B cell (primary cell): ENCODE measurements at places on chromosomes 7 and 10.

DNA sequence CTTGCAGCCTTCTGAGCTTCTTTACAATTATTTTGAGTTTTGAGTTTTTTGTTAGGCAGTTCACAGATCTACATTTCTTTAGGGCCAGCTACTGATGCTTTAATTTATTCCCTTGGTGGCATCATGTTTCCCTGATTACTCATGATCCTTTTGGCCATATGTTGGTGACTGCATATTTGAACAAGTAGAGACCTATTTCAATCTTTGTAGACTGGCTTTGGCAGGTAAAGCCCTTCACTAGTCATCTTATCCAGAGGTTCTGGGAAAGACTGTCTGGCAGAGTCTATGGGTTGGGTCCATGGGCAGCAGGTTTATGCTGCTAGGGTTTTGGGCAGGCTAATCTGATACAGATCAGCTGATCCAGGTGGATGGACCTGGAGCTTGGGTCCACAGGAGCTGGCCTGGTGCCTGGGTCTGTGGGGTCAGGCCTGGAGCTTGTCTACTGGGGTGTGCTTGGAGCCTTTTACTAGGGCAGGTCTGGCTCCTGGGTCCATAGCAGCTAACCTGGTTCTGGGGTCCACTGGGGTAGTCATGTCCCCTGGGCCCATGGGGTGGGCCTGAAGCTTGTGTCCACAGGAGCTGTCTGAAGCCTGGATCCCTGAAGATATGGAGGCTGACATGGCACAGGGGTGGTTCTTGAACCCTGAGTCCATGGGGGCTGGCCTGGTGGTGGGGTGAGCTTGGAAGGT is 72.7 kb downstream of the GPR85 start:
- H3K4me1 ChIP-seq, result no peaks in the 10 kb centered on the region
- no peaks in the 10 kb centered on the region for H3K27me3 ChIP-seq
- no peaks in the 10 kb centered on the region for H3K36me3 ChIP-seq
- DNase-seq, result no peak
- no peak overlapping the region for H3K4me3 ChIP-seq
- no peak overlapping the region for H3K27ac ChIP-seq

DNA sequence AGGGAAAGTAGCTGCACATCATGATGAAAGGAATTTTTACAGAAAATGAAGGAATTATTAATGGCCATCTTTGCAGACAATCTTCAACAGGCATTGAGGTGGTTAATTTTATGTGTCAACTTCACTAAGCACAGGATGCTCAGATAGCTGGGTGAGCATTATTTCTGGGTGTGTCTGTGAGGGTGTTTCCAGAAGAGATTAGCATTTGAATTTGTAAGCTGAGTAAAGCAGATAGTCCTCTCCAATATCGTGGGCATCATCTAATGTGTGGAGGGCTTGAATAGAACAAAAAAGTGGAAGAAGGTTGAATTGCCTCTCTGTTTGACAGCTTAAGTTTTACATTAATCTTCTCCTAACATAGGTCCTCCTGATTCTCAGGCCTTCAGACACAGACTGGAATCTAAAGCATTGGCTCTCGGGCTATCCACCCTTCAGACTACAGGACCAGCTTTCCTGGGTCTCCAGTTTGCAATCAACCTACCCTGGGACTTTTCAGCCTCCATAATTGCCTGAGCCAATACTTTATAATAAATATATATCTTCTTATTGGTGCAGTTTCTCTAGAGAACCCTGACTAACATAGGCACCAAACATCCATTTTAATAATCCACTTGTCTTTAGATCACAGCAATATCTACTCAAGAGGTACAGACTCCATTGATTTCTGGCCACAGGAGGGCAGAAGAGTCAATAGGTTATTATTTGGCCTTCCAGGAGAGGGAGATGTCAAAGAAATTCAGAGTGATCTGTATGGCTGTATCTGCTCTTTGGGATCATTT is 10.5 kb upstream of the CRPPA start:
- H3K27me3 ChIP-seq, result no peaks in the 10 kb centered on the region
- no peaks in the 10 kb centered on the region for H3K4me1 ChIP-seq
- H3K4me3 ChIP-seq, result no peak overlapping the region
- no peaks in the 10 kb centered on the region for H3K36me3 ChIP-seq
- no peak overlapping the region for H3K27ac ChIP-seq

DNA sequence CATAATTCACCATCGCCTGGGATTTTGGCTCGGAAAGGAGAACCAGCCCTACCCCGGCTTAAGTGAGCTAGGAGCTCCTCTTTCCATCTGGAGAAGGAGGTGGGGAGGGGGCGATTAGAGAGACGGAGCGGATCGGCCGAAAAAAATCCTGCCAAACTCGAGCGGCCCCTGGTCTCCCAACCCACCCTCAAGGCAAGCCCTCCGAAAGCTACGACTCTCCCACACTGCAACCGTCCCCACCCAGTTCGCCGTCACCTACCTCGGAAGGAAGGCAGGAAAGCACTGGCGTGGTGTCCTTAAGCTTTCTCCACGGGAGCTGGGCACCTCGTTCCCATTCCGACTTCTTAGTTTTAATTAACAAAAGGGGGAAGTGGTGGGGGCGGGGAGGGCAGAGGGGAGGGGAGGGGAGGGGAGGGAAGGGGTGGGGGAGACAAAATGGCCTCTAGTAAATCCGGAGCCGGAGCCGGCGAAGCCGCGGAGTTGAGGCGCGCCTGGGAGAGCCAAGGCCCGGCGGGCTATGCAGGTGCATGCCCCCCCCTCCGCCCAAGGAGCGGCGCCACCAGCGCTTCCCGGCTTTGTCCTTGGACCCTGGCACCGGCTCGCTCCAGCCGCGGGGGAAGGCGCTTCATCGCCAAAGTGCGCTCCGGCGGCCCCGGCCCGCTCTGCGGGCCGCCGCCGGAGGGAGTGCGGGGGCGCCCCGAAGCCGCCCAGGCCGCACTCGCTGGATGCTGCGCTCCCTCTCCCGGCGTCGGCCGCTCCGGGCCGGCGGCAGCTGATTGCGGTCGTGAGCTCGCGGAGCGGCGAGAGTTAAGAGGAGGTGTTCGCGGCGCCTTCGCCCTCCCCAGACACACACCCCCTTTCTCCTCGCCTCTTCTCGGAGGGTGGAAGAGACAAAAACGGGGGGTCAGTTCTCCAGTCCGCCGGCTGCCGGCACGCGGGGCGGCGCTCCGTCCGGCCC is at the start of gene LRRC4:
Gene LRRC4, minus strand, starts transcription at position 784 of the 958 bp plus-strand sequence. CDS start 797 bp downstream, outside the sequence.
- peak; percentile 57 for DNase-seq
- no peak within 1 kb of the TSS for H3K27ac ChIP-seq
- H3K27me3 ChIP-seq, result no peaks in the 10 kb centered on the region
- no peaks in the 10 kb centered on the region for H3K36me3 ChIP-seq

- peaks cover 30% of the 10 kb centered on the region for H3K36me3 ChIP-seq
- no peaks in the 10 kb centered on the region for H3K27me3 ChIP-seq
- peak; percentile 37 for DNase-seq
- H3K4me3 ChIP-seq, result no peak overlapping the region
- peak overlapping the region; percentile 62 for H3K27ac ChIP-seq
Observed at GRCh38 chr10:59833810-59834209, 72.5 kb downstream of the CCDC6 start.

DNA sequence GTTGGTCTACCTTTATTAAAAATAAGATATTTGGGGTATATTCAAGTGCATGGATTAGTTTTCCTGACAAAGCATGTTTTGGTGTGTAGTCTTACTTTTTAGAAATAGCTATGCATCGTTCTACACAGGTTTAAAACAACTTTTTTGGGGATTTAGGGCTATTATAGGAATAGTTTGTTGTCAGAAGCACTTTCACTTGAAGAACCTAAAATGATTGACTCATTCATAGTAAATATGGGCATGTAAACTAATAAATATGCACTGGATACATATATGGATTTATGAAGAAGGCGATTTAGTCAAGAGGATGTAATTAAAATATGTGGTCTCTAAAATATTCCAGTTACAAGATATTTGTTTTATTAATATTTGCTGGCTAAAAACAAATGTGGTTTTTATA is 2.0 kb downstream of the ARL4A start:
- no peak for DNase-seq
- H3K27ac ChIP-seq, result no peak overlapping the region
- no peak overlapping the region for H3K4me3 ChIP-seq
- no peaks in the 10 kb centered on the region for H3K27me3 ChIP-seq

DNA sequence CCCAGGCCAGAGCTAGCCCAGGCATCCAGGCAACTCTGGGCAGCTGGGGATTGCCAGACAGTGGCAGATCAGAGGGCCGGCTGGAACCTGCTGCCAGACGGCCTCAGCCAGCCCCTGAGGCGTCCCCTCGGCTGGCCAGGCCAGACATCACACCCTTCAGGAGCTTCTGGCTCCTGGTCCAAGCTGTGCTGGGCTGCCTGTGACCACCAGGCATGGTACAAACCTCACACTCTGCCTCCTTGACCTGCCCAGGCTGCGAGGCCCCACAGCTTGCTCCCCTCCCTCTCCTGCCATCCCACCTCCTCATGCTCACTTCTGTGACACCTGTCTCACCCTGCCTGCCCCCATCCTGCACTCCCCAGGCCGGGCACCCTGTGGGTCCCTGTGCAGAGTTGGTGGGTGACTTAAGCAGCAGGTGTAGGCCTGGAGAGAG is 5.7 kb downstream of the DEPP1 start:
- no peaks in the 10 kb centered on the region for H3K27me3 ChIP-seq
- H3K4me3 ChIP-seq, result no peak overlapping the region
- H3K27ac ChIP-seq, result no peak overlapping the region
- H3K36me3 ChIP-seq, result no peaks in the 10 kb centered on the region
- H3K4me1 ChIP-seq, result peaks cover 40% of the 10 kb centered on the region

DNA sequence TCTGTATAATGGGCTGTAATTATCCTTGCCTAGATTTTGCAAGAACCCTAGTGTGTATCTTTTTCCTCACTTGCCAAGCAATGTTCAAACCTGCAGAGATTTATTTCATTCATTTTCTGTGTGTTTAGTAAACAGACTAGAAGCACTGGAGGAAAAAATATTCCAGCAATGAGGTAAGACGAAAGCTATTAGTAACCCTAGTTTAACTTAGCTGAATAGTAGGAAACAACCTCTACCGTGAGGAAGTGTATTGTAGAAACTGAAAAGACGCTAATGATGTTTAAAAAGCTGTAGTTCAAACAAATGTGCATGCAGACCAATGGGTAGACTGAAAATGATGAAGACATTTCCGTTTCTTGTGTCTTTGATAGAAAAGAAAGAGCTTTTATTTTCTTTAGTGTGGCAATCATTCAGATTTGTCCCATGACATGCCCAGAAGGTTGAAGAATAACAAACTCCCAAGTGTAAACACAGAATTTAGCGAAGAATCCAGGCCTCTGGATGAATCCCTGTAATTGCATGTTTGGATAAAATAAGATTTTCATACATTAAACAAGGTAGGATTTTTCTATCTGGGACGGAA is 20.7 kb downstream of the CAV1 start:
- no peak overlapping the region for H3K4me3 ChIP-seq
- peaks cover 7% of the 10 kb centered on the region for H3K4me1 ChIP-seq
- H3K27ac ChIP-seq, result no peak overlapping the region
- no peak for DNase-seq
- no peaks in the 10 kb centered on the region for H3K27me3 ChIP-seq

- DNase-seq, result no peak
- H3K27me3 ChIP-seq, result no peaks in the 10 kb centered on the region
- no peaks in the 10 kb centered on the region for H3K36me3 ChIP-seq
- H3K4me3 ChIP-seq, result no peak overlapping the region
Observed at GRCh38 chr10:77899080-77899477, 27.5 kb downstream of the DLG5 start.

GRCh38 chr10:99444383-99445045 is 14.1 kb upstream of the GOT1 start:
- H3K27ac ChIP-seq, result no peak overlapping the region
- H3K36me3 ChIP-seq, result no peaks in the 10 kb centered on the region
- H3K4me3 ChIP-seq, result no peak overlapping the region
- H3K27me3 ChIP-seq, result no peaks in the 10 kb centered on the region

- no peak for DNase-seq
- H3K27me3 ChIP-seq, result no peaks in the 10 kb centered on the region
- H3K27ac ChIP-seq, result no peak overlapping the region
Observed at GRCh38 chr7:100064162-100064561, 14.6 kb downstream of the ZSCAN21 start.

DNA sequence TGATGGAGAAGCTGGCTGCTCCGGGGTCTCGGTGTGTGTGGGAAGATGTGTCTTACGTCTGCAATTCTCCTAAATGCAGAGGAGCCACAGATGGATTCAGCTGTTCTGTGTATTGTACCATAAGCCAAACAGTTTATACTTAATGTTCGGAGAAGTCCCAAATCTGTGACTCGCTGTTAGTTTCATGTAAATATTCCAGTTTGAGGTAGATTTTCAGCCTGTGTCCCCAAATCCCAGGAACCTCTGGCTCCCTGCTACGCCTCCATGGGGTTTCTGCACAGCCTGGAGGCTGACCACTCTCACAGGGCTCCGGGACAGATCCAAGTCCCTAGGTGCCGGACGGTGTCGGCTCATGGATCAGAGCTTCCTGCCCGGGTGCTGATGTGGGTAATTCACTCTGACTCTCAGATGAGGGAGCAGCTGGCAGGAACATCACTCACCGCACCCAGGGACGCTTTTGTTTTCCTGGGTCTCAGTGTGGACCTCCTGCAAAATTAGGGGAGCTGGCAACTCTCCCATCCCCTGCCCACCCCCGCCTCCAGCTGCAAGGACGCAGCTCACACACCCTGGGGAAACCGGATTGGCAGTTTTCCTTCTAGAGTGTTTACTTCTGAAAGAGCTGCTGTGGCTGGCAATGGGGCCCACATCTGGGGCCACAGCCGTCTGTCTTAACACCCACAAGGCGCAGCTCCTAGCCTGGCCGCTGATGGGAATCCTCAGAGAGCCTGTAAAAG is 421.1 kb upstream of the FOXK1 start:
- no peaks in the 10 kb centered on the region for H3K36me3 ChIP-seq
- H3K27ac ChIP-seq, result no peak overlapping the region
- H3K4me1 ChIP-seq, result no peaks in the 10 kb centered on the region
- no peak overlapping the region for H3K4me3 ChIP-seq
- no peaks in the 10 kb centered on the region for H3K27me3 ChIP-seq

GRCh38 chr10:99676426-99676825 is 17.1 kb downstream of the ENTPD7 start:
- H3K27me3 ChIP-seq, result no peaks in the 10 kb centered on the region
- no peak overlapping the region for H3K4me3 ChIP-seq
- no peak overlapping the region for H3K27ac ChIP-seq
- no peak for DNase-seq
- H3K4me1 ChIP-seq, result peaks cover 4% of the 10 kb centered on the region

DNA sequence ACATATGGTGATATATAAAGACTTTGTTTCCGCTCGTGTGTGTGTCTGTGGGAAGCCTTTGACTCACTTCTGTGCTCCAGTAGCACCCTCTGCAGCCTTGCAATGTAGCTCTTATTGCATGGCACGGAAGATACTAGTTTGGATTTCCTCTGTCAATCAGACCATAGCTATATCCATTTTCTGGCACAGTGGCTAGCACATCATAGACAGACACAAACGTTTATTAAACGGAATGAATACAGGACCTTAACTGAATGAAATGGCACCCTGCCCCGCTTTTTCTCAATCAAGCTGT is 124.0 kb upstream of the PTPN20 start:
- peaks cover 4% of the 10 kb centered on the region for H3K4me1 ChIP-seq
- H3K27ac ChIP-seq, result no peak overlapping the region
- no peaks in the 10 kb centered on the region for H3K36me3 ChIP-seq
- DNase-seq, result peak; percentile 32
- no peak overlapping the region for H3K4me3 ChIP-seq
- H3K27me3 ChIP-seq, result no peaks in the 10 kb centered on the region

- peak overlapping the region; percentile 75 for H3K4me3 ChIP-seq
- no peaks in the 10 kb centered on the region for H3K36me3 ChIP-seq
- H3K27me3 ChIP-seq, result no peaks in the 10 kb centered on the region
- H3K4me1 ChIP-seq, result peaks cover 13% of the 10 kb centered on the region
- no peak overlapping the region for H3K27ac ChIP-seq
Observed at GRCh38 chr10:124388823-124389612, 29.7 kb downstream of the OAT start.

- H3K27ac ChIP-seq, result no peak overlapping the region
- peaks cover 5% of the 10 kb centered on the region for H3K4me1 ChIP-seq
- H3K27me3 ChIP-seq, result no peaks in the 10 kb centered on the region
- H3K36me3 ChIP-seq, result no peaks in the 10 kb centered on the region
- no peak for DNase-seq
Observed at GRCh38 chr10:116783011-116783655, 40.8 kb upstream of the HSPA12A start.
